Activated T-helper 1 cell treated with anti-CD3 and anti-CD28 coated beads, Interleukin-12 subunit alpha, Interleukin-12 subunit beta, Interleukin-2, Interleukin-4 antibody, amounts not matched to agents 30 ng/mL and 10 ng/mL and 1 ng/mL, durations not matched to agents 14 hours and 24 hours and 36 hours (primary cell): ENCODE measurements at places on chromosomes 16 and 17.
A peak's percentile ranks its signal among the peaks of the same experiment; 100 is the strongest.

- no peak for DNase-seq
Observed at GRCh38 chr16:85940214-85940613, 41.3 kb downstream of the IRF8 start.

DNA sequence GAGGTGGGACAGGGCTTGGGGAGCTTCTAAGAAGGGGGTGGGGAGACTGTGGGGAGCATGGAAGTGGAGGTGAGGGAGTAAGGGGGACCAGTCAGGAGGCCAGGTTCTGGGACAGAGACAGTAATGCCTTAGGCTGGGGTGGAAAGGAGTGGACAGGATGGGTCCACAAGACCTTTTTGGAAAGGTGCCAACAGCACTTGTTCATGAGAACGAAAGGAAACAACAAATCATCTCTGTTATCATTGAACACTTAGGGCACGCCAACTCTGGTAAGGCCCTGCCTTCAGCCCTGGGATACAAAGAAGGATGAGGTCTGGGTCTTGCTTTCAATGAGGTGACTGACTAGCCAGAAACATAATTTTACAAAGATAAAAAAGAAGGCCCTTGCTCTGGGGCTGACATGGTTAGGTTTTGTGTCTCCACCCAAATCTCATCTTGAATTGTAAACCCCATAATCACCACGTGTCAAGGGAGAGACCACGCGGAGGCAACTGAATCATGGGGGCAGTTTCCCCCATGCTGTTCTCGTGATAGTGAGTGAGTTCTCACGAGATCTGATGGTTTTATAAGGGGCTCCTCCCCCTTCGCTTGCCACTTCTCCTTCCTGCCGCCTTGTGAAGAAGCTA lies 113.8 kb downstream of the SLC39A11 start:
- DNase-seq: no peak

GRCh38 chr16:10355589-10355988 lies 30.3 kb upstream of the ATF7IP2 start:
- DNase-seq: no peak

- no peak for DNase-seq
Observed at GRCh38 chr16:50797456-50797855, 55.6 kb downstream of the CYLD start.

GRCh38 chr17:82031885-82032627 lies 578 bp downstream of the RAC3 start:
- DNase-seq: peak; percentile 38

- DNase-seq: no peak
Observed at GRCh38 chr17:50593321-50593720, 32.8 kb downstream of the CACNA1G start.

- DNase-seq: no peak
Observed at GRCh38 chr17:969811-970355, 9.7 kb downstream of the NXN start.

DNA sequence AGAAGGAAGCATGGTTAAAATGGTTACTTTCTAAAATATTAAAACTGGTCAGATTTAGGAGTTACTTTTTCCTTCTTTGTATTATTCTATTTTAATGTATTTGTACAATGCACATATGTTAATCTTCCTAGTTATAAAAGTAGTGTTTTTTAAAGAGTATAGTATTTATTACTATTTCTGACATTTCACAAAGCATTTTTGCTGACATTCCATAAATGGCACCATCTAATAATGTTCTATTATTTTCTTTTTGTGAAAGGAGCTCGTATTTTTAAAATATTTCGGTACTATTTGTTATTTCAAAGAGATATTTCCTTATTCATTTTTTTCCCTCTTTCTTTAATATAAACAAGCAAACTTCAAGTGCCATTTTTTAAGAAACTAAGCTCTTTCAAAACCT lies 47.5 kb upstream of the GSG1L start:
- DNase-seq: no peak

GRCh38 chr16:66359811-66360608 lies 6.5 kb upstream of the CDH5 start:
- DNase-seq: no peak

DNA sequence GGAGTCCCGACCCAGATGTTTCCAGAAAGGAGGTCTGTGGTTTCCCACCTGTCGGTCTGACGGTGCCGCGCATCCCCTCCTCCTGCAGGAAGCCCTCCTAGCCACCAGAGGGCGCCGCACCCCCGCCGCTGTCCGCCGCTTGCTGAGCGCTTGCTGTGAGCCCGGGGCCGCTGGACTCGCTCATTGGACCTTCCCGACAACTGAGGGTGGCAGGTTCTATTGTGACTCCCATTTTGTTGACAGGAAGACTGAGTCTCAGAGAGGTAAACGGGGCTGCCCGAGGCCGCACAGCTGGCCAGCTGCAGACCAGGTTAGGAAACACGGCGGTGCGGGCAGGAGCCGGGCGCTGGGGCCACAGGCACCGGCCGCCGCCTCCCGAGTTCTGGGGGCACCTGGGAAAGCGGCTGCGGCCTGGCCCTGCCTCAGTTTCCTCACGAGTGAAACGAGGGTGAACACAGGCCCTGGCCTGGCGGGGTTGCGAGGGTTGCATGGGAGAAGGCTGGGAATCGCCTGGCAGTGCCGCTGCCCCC lies 191.1 kb upstream of the CIBAR2 start:
- peak; percentile 77 for DNase-seq

- DNase-seq: no peak
Observed at GRCh38 chr16:3484318-3485096, 10.8 kb downstream of the C16orf90 start.

DNA sequence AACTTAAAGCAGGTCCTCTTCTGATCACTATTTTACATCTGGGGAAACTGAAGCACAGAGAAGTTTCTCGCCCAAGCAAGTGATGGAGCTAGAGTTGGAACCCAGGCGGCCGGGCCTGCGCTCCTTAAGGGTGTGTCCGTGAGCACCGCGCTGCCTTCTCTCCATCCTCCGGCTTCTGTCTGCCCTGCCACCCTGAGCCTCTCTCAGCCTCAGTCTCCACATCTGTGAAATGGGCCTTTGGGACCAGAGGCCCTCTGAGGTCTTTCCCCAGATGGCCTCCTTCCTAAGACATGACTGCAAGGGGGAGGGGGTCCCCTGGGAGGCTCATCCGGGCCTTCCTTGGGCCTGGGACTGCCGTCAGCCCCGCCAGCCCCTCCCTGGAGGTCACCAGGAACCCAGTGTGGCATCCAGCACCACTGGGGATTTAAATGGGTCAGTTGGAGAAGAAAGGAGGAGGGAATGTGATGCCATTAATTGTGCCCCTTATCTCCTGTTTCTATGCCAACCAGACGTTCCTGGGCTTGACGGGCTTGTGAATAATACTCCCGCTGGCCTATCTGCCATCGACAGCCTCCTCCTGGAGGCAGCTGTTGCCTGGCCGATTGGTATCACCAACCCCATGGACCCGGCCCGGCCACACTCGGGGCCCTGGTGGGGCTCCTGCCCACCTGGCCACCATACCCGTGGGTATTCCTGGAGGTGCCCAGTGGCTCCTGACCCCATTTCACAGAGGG lies 5.1 kb downstream of the ZFPM1 start:
- DNase-seq: no peak

GRCh38 chr17:35312790-35313711 lies 60.4 kb downstream of the SLFN11 start:
- DNase-seq: peak; percentile 78

DNA sequence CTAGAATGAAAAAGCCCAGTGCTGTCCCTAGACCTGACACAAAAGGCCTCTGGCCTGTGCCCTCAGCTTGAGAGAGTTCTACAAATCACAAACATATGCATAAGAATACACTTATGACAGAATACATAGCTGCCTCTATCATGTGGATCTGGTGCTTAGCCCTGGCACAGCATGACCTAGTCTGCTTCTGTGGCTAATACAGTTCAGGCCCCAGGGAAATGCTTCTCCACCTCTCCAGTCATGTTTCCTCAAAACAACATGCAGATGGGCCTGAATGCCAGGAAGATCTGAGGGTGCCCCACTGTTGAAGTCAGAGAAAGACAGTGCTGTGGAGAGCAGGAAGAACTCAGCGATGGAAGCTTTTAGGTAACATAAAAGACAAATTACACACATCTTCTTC lies 231.9 kb upstream of the SALL1 start:
- DNase-seq: no peak

- peak; percentile 78 for DNase-seq
Observed at GRCh38 chr17:79777894-79778503, at the start of gene CBX2. Gene CBX2, plus strand, starts transcription at chr17:79778148. Its CDS starts 88 bp downstream, at chr17:79778236.

DNA sequence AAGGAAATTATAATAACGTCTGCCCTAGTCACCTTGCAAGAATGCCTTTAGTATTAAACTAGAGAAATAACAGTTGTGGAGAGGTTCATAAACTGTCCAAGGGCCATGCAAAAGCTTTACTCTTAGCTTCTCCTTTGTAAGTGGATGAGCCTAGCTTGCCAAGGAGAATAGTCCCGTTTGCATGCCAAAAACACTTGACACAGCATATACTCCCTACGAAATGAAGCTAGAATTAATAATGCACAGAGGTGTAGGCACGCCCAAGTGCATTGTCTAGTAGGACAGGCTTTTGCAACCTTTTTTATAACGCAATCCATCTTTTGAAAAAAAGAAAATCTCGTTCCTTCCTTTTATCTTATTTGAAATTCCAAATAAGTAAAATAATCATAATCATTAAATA lies 12.8 kb upstream of the CDRT4 start:
- no peak for DNase-seq

- no peak for DNase-seq
Observed at GRCh38 chr16:85395207-85395912, 217.8 kb upstream of the GSE1 start.
